ENCODE measurements at places on chromosomes 16 and 17.

DNA sequence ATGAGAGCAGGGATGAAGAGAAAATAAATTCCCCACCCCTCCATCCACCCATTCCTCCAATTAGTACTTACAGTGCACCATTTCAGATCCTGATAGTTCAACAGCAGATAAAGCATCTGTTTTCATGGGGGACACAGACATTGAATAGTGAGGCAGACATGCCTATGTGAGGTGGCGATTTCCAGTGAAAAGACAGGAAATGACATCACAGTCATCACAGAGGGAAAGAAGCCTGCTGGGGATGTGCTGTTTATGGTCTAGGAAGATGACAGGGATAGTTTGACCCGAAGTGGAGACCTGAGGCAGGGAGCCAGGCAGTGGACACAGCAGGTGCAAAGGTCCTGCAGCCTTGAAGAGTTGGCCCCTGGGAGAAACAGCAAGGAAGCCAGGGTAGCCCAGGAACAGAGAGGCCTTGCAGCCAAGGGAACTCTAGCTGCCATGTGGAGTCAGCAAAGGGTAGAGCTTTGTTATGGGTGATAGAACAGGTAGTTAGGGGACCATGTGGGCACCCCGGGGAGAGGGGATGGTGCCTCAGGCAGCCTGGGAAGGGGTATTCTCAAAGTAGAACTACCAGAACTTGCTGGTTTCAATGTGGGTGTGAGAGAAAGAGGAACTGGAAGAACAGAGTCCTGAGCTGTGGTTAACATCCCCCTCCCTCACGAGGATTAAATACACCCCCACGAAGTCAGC is 256.6 kb downstream of the CPPED1 start:
- DNase-seq = no peak

DNA sequence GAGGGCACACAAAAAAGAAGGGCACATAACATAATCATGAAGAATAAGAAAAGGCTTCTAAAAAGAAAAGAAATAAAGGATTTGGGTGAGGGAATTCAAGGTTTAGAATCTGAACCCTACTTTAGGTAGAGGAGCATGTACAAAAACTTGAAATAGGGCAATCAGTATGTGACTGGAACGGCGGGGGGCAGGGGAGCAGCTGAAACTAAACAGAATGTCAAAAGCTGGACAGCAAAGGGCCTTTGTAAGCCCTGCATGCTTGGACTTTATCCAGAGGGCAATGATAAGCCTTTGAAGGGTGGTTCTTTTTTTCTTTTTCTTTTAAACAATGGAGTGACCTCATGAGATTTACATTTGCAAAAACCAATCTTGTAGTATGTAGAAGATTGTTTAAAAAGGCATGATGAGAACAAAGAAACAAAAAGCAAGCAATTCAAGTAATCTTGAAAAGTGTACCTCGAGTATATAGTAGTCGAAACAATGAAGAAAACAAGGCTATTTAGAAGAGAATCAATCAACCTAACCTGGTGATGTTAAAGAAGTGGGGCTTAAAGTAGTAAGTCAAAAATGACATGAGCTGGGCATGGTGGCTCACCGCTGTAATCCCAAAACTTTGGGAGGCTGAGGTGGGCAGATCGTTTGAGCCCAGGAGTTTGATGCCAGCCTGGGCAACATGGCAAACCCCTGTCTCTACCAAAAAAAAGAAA is 46.7 kb upstream of the ANKFY1 start:
- no peak for DNase-seq

DNA sequence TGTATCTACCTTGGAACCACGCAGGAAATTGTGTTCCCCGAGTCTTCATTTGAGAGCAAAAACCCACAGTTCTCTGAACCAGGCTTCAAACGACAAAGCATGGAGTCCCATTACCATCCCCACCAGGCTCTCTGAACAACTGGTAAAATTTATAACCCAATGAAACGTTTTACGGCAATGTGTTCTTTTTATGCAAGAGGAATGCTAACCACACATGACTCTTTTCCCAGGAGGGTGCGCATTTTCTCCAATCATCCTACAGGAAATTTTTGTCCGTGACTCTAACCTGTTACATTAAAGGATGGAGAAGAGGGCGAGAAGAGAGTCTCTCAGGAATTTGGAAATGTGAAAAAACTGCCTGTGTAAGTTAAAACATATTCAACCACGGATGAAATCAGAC is 17.8 kb downstream of the STX8 start:
- no peak for DNase-seq

DNA sequence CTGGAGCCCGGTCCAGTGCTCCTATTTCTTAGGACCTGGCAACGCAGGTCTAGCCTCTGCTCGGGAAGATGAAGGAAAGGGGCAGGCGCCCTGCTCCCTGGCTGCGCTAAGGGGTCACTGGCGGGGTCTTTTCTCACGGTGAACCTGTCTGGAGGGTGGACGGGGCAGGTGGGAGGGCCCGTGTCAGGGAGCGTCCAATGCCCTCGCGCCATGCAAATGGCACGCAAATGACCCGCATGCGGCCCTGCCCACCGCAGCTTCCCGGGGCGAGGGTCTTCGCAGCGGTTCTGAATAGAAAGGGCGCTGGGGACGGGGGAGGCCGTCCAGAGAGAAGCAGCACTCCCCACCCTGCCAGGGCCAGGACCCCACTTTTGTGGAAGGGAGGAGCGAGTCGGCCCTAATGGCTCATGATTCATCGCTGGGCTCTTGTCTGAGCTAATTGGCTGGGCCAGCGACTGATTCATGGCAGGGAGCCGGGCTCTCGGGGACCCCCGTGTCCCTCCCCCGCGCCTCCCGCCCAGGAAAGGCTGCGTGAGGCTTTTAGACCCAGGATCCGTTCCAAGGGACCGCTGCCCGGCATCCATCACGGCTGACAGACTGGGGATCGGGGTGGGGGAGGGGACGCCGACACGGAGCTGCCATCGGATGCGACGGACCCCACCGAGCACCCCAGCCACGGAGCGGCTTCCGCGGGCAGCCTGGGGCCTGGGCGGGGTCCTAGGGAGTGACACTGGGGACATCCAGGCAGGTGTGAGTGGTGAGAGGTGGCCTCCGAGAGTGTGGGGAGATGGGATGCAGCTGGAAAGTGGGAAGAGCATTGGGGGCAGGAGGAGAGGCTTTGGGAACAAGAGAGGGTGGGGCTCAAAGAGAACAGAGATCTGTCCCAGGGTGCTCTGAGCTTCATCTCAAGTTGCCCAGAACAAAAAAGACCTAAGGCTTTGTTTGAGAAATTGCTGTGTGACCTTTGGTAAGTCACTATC is 25.0 kb upstream of the NGFR start:
- no peak for DNase-seq

DNA sequence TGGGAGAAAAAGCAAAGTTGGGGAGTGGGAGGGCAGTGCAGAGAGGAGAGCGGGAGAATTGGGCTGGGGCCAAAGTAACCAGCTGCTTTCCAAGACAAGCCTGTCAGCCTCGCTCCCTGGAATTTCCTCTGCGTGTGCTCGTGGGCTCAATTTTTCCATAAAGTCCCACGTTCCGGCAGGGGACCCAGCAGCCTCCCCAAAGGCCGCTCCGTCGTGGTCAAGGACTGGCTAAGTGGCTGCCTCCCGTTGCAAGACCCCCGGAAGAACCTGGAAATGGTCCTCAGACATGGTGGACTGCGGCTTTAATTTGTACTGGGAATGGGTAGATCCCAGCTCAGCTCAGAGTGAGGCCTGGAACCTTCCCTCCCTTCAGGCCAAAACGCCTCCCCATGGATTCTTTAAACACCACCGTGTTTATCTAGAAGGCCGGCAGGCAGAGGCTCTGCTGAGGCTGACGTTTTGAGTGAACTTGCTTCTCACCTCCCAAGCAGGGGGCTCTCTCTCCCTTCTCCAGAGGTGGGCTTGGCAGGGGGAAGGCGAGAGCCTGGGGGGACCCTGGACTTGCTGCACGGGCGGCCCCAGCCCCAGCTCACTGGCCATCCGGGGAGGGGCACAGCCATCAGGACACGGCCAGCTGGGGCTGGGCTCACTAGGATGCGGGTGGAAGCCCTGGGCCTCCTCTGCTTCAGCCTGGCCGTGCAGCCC is 190.0 kb downstream of the C16orf95 start:
- DNase-seq = no peak

DNA sequence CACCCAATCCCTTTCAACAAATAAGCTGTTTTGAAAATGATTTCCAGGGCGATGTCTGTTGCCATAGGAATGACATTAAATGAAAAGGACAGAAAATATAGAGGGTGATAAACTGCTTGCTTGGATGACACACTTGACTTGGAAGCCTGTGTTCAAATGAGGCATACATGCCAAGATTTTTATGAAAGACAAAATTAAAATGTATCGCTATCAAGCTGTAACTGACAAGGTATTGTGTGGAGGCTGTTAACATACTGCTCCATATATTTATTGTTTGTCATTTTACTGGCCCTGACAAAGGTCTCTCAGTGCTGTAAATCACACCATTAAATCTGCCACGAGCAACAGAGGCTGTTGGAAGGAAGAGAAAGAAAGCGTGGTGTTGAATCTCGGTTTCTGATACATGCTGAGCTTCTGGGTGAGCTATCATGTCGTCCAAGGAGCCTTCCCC is 456.2 kb upstream of the SALL1 start:
- DNase-seq = no peak

GRCh38 chr17:77493238-77493820 is 352.6 kb downstream of the SEC14L1 start:
- no peak for DNase-seq

DNA sequence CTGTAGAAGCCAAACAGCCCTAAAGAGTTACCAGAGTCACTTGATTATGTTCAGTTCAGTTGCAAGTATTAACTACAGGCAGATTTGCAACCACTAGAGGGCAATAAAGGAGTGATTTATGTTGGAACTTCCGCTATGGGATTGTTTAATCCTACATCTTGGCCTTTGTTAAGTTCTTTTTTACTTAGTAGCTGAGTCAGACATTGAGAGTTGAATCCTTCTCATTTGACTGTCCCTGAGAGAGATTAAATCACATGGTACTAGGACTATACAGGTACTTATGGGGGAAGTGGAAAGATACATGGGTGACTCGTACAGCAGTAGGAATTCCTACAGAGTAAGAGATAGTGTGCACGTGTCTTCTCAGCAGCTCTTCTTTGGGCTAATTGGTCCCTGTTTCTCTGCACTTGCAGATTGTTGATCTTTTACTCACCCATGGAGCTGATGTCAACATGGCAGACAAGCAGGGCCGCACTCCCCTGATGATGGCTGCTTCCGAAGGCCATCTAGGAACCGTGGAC is 40.3 kb downstream of the CYB561 start:
- DNase-seq = peak; percentile 86

- DNase-seq = no peak
Observed at GRCh38 chr16:67180166-67180565, 3.6 kb downstream of the MATCAP1 start.

- no peak for DNase-seq
Observed at GRCh38 chr16:49824593-49824992, 31.3 kb downstream of the ZNF423 start.

- no peak for DNase-seq
Observed at GRCh38 chr17:68987966-68988365, 32.8 kb upstream of the ABCA8 start.

GRCh38 chr16:72853575-72854266 is 194.2 kb downstream of the ZFHX3 start:
- DNase-seq = no peak

- no peak for DNase-seq
Observed at GRCh38 chr16:46814790-46815189, 16.2 kb downstream of the C16orf87 start.

GRCh38 chr16:87949071-87949744 is 2.0 kb upstream of the BANP start:
- no peak for DNase-seq

GRCh38 chr16:23578101-23578830 is 17.9 kb downstream of the NDUFAB1 start:
- DNase-seq = peak; percentile 20

DNA sequence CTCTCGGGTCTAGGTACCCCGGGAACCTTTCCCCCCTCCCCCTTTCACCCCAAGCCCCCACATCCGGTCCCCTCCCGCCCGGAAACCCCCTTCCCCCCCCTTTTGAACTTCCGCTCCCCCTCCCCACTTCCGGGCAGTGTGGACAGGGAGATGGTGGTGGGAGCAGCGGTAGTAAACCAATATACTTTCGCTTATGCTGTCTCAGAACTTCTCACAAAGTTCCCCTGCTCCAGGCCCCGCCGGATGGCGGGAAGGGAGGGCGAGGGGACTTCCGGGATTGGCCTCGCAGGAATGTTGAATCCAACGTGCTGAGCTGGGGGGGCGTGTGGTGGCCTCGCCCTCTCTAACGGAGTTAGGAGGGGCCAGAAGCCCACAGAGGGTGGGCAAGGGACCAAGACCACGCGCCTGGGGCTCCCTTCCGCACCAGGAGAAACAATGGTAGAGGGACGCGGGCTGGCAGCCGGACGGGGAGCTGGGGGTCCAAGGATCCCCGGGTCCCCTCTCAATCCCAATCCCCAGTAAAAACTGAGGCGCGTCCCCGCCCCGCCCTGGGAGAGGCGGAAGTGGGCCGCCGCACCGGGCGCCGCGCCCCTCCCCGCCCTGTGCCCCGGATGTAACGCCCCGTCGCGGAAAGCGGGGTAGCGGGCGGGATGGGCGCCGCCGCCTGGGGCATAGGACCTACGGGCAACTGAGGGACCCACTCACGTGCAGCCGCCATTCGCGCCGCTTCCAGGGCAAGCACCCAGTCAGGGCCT is 742 bp downstream of the PFN1 start:
- DNase-seq = peak; percentile 43

DNA sequence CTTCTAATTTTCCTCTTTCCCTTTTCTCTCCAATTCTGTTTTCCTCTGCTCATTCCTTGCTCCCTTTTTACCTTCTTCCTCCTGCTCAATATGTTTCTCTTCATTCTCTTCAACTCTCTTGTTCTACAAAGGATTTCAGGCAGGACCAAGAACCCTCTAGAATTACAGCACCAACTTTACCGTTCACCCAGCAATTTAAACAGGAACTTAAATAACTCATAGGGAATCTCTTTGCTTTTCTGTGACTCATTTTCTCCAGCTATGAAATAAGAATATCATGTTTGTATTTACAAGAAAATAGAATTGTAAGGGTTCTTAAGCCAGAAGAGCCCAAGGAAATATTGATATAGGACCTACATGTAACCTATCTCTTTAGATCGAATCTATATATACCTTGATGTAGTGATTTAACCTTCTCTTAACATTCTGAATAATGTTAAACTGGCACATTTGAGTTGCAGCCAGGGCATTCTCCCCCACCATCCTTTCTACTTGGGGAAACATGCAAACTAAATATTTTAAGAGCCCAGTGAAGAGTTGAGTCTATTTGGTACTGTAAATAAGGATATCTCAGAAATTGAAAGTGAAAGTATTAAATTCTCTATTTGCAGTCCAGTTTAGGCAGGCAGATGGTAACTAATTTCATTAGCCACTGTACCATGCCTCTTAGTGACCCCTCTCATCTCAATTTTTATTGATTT is 137.0 kb downstream of the ANKFN1 start:
- peak; percentile 42 for DNase-seq
